ENCODE measurements at places on chromosomes 16 and 17. TPM values are rescaled to one million over a fixed set of nuclear protein-coding genes. Genes with fewer than 3 reads are reported as not detected.

- peaks cover 94% of the 10 kb centered on the region for H3K27me3 ChIP-seq
- H3K4me3 ChIP-seq, result peak within 1 kb of the TSS; percentile 80
- DNase-seq, result peak; percentile 63
- peak within 1 kb of the TSS; percentile 64 for H3K27ac ChIP-seq
- peaks cover 24% of the 10 kb centered on the region for H3K4me1 ChIP-seq
Measured at GRCh38 chr16:3187798-3188674, at the start of gene OR1F1. Gene OR1F1 (plus strand): TSS chr16:3188204.

DNA sequence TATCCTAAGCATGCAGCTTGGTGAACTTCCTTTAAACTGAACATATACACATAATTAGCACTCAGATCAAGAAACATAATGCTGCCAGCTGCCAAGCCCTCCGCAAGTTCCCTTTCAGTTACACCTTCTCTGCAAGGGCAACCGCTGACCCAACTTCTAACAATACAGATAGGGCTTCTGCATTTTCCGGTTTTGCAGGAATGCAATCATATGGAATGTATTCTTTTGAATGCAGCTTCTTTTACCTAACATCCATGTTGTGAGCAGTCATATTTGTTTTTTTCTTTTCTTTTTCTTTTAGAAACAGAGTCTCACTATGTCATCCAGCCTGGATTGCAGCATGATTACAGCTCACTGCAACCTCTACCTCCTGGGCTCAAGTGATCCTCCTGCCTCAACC, 110.7 kb downstream of the GSG1L start:
- peaks cover 28% of the 10 kb centered on the region for H3K27me3 ChIP-seq
- DNase-seq, result no peak
- no peaks in the 10 kb centered on the region for H3K36me3 ChIP-seq
- no peaks in the 10 kb centered on the region for H3K4me1 ChIP-seq
- H3K4me3 ChIP-seq, result no peak overlapping the region

- no peaks in the 10 kb centered on the region for H3K4me1 ChIP-seq
- H3K27ac ChIP-seq, result no peak overlapping the region
- no peaks in the 10 kb centered on the region for H3K36me3 ChIP-seq
- H3K4me3 ChIP-seq, result no peak overlapping the region
Measured at GRCh38 chr17:14471052-14471451, 170.2 kb downstream of the HS3ST3B1 start.

- no peak overlapping the region for H3K4me3 ChIP-seq
- H3K27me3 ChIP-seq, result peaks cover 24% of the 10 kb centered on the region
- peaks cover 1% of the 10 kb centered on the region for H3K4me1 ChIP-seq
- H3K36me3 ChIP-seq, result no peaks in the 10 kb centered on the region
Measured at GRCh38 chr17:73976676-73977521, 226.6 kb upstream of the RPL38 start.

DNA sequence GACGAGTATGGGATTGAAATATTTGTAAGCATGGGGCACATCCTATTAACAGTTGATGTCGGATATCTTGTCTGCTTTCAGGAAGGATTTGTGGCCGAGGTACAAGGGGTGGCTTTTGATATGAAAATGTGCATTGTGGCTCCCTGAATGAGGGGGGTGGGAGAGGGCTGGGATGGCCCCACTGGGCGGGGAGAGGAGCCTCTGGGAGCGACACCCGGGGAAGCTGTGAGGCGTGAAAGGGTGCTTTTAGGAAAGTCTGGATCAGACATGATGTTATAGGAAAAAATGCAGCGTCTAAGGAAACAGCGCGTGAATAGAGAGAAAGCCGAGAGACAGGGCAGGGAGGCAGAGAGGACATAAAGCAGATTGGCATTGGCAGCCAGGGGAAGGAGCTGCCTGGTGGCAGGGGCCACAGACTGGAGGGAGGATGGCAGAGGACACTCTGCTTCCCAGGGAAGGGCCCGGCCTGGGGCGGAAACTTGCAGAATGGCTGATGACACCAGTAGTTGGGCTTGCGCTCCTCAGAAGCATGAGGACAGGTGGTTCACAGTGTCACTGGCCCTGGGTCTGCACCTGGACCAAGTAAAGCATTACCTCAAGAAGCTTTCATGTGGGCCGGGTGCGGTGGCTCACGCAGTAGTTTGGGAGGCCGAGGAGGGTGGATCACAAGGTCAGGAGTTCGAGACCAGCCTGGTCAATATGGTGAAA, 95.7 kb downstream of the NTN1 start:
- H3K27me3 ChIP-seq, result peaks cover 26% of the 10 kb centered on the region
- H3K27ac ChIP-seq, result no peak overlapping the region
- H3K4me3 ChIP-seq, result no peak overlapping the region

The CCL8 gene
- total RNA-seq, result not detected

The FA2H gene
- total RNA-seq, result not detected

The DBNDD1 gene
- 11.5 TPM for total RNA-seq

The TERB1 gene
- 0.49 TPM for total RNA-seq

Measured in mesothelial cell of epicardium (in vitro differentiated cells).